Glomerular endothelial cell (primary cell): ENCODE measurements at places on chromosomes 11 and 22. TPM values are rescaled to one million over a fixed set of nuclear protein-coding genes. Genes with fewer than 3 reads are reported as not detected.
A peak's percentile ranks its signal among the peaks of the same experiment; 100 is the strongest.

- no peak for DNase-seq
These were observed 1163.0 kb downstream of the FAM181B start for GRCh38 chr11:81570669-81571068.

DNA sequence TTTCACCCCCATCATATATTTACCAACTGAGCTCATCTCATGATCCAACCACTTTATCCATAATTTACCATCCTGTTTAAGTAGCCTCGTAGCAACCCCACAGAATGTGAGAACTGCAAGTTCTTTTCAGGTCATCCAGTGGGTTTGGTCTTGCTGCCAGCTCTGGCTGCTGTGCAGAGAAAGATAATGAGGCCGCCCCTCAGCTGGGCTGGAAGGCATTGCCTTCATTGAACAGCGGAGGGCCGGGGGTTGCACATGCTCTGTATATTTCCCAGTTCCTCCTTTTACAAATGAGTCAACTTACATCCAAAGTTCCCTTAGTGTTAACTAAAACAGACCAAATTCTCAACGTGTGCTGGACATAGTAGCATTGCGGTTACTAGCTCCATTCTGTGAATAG lies 96.7 kb downstream of the SYN3 start:
- no peak for DNase-seq

- no peak for DNase-seq
These were observed 204.2 kb upstream of the MTNR1B start for GRCh38 chr11:92765082-92765840.

KCNQ1OT1 gene
- total RNA-seq, result 0.53 and 2.2 TPM in 2 replicates

GRCh38 chr11:73597956-73598718 lies at the start of gene FAM168A:
Gene FAM168A, minus strand, starts transcription at chr11:73598112. Its CDS starts 129,638 bp downstream, at chr11:73468474.
- DNase-seq, result peak; percentile 75

- no peak for DNase-seq
These were observed 522.9 kb downstream of the NTM start for GRCh38 chr11:131893103-131893890.

DBX1 gene
- not detected in 2 replicates for total RNA-seq

ART1 gene
- total RNA-seq, result not detected in 2 replicates

- no peak for DNase-seq
These were observed 209.9 kb upstream of the NCAM1 start for GRCh38 chr11:112751329-112751728.

DNA sequence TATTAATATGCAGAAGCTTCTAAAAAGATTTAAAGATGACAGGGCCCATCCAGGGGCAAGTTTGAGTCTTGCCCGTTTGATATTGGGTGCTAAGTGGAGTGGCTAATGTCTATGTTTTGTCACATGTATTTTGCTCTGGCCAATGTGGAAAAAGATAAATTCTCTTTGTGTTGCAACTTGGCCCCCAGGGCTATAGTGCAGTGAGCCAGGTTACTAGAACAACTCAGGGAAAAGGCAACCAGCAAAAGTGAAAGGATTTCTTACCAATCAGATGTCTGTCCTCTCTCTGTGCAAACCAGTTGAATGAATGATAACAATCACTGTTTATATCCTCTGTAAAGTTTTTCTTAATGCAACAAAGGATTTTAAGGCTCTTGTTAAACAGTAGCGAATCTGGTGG lies 4.6 kb upstream of the CLNS1A start:
- no peak for DNase-seq

DNA sequence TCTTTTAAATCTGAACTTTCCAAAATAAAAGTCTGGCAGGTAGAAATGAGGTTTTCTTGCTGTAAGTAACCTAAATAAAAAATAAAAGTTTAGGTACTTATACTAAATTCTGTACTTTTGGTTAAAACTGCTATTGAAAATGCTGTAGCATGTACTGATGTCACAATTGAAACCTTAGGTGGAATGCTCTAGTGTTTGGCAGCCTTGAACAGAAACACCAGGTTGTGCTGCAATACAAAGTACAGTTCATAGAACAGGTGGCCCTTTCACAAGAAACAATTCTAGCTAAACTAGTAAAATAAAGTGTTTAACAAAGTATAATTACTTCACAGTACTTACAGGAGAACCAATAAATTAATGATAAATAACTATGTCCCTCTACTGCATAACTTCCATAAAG lies 25.1 kb downstream of the NPAT start:
- DNase-seq, result no peak

GRCh38 chr11:86637988-86638387 lies 34.4 kb downstream of the ME3 start:
- no peak for DNase-seq

GRCh38 chr11:56846631-56847576 lies 98.4 kb upstream of the OR9G4 start:
- DNase-seq, result no peak

DNA sequence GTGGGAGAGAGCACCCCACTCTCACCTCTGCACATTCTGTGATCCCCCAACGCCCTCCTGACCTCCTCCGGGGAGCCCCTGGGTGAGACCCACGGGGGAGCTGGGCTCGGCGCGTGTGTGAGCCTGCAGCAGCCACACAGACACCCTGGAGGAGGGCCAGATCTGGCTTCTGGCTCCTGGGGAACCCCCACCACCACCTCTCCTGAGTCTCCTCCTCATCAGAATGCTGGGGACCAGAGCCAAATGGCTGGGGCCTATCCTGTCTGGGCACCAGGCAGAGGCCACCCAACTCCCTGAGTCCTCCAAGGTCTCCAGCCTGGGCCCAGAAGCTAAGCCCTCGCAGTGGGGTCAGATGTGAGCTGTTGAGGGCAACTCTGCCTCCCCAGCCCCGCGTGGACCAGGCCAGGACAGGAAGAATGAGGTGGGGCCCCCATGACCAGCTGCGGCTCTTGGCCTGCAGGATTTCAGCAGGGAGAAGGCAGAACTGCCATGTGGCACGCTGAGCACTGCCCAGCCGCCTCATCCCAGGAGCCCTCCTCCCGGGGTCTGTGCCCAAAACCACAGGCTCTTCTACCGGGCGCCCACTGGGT lies 5.5 kb upstream of the PIM3 start:
- DNase-seq, result no peak

- DNase-seq, result no peak
These were observed 272.0 kb upstream of the SESN3 start for GRCh38 chr11:95503047-95503446.

GRCh38 chr11:68840661-68841653 lies 759 bp downstream of the CPT1A start:
- DNase-seq, result no peak

DNA sequence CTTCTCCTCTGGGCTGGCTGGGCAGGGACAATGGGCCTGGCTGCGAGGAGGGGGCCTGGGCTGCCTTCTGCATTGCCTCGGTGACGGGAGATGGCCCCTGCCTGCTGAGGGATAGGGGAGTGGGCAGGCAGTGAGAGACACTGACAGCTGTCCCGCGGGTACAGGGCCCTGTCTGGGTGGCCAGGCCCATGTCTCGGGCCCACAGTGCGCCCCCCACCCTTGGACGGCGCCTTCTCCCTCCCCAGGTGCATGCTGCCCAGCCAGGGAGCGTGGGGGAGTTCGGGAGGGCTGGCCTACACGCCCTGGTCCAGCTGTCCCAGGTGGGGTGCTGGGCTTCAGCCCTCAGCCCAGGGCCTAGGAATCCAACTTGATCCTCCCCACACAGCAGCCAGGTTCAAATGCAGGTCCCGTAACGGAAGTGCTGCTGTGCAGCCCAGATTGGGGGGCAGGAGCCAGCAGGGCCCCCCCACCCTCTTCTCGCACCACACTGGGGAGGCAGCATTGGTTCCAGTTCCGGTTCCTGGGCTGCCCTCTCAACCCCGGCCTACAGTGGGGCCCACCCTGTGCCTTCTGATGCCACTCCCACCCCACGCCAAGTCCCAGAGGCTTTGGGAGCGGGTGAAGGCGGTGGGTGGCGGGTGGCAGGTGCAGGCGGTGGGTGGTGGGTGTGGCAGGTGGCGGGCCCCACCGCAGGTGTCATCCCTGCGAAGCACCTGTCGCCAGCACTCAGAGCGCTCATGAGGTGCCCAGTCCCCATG lies 7.3 kb upstream of the TSSC4 start:
- no peak for DNase-seq

UCP2 gene
- total RNA-seq, result 15.3 and 23.7 TPM in 2 replicates

DNA sequence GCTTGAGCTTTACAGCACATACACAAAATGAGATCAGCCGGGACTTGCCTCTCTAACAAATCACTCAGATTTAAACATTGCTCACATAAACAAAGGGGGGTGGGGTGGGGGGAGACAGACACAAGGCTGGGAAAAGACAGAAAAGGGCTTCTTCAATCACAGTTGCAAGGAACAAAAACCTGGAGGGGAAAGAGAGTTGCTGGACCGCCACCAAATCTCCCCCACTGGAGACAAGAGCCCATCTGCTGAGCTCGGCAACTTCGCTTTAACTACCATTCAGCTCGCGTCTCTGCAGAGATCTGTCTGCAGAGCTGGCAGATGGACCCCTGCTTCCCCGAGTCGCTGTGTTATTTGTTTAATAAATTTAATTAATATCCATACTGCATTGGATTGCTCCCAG lies 165.0 kb downstream of the RCN1 start:
- no peak for DNase-seq

- DNase-seq, result no peak
These were observed 117.3 kb upstream of the PLET1 start for GRCh38 chr11:112377946-112378345.

- DNase-seq, result no peak
These were observed 7.5 kb upstream of the NAALADL1 start for GRCh38 chr11:65065851-65066250.

DNA sequence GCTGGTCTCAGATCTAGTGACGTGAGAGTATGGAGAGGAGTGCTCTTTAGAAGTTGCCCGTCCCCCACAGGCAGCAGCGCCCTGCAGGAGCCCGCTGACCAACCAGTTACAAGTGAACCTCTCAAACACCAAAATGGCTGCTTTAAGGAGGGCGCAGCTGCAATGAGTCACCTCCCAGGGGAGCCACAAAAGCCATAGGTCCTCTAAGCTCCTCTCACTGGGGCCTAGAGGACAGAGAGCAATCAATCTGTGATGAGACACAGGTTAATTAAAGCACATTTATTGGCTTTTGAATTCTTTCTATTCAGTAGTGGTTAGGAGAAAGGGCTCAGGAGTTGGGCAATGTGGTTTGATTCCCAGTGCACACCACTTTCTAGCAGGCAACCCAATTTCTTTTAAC lies 15.5 kb upstream of the RAPSN start:
- DNase-seq, result no peak

GRCh38 chr11:67392183-67392715 lies 463 bp downstream of the RAD9A start:
- no peak for DNase-seq

SPTBN2 gene
- total RNA-seq, result 47.7 and 63.2 TPM in 2 replicates

PDGFD gene
- total RNA-seq, result 21.4 and 31.1 TPM in 2 replicates

DNA sequence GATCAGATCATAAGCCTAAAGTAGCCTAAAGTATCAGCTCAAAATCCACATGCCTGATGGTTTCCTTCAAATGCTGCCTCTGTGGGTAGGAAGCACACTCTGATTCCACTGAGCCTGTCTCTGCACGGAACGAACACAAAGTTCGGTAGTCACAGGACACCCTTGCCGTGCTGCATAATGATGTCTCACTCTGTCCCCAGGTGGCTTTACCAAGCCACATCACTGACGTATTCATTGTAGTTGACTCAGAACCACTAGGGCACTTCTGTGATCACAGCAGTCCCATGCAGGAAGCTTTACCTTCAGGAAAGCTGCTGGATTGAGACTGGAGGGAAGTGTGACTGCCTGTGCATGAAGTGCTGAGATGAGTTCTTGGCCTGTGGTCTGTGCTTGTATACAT lies 147.7 kb downstream of the ATXN10 start:
- DNase-seq, result no peak

DNA sequence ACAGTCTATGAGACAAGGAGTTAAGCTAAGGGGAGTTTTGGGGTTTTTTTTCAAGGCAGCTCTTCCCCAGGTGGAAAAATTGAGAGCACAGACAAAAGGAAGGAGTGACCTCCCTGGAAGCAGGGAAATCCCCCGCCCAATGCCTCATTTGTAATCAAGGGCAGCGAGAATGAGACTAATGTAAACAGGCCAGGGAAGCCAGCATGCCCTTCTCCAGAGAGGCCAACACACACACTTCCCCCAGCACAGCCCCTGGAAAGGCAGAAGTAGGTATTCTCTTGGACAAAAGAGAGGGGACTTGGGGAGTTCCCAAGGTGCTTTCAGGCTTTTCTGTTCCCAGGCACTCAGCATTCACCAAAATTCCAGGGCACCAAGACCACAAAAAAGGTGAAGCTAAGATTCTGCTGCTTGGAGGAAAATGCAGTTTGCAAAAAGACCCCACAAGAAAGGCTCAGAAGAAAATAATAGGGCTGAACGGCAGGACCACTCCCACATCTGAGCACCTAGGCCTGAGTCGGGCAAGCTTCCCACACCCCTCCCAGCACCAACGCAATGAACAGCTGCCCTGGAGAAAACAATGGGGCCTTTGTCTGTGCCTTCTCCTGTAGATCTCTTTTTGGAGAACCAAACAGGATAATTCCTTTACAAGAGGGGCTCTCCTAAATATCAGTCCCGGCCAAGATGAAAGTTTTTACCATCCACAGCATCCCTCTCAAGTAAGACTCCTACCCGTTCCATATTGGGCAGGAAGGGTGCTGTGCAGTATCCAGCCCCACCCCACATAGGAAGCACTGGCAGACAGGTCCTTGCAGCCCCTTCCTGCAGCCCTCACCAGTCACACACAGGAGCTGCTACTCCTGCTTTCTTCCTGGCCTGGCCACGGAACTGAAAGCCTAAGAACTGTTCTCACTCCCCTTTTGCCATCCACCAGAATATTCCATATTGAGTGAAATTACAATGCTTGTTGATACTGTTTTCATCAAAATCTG lies 70.7 kb upstream of the AKIP1 start:
- no peak for DNase-seq

GRCh38 chr11:107446822-107447431 lies 10.7 kb downstream of the CWF19L2 start:
- no peak for DNase-seq

DNA sequence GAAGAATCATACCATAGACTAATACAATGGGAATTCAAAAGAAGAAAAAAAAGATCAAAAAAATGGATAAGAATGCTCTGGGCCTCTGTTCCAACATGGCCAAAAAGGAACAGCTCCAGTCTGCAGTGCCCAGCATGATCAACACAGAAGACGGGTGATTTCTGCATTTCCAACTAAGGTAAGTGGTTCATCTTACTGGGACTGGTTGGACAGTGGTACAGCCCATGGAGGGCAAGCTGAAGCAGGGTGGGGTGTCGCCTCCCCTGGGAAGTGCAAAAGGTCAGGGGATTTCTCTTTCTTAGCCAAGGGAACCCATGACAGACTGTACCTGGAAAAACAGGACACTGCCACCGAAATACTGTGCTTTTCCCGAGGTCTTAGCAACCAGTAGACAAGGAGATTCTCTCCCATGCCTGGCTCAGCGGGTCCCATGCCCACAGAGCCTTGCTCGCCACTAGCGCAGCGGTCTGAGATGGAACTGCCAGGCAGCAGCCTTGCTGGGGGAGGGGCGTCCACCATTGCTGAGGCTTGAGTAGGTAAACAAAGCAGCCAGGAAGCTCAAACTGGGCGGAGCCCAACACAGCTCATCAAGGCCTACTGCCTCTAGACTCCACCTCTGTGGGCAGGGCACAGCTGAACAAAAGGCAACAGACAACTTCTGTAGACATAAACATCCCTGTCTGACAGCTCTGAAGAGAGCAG lies 428.4 kb downstream of the MN1 start:
- DNase-seq, result no peak

- no peak for DNase-seq
These were observed 171.7 kb downstream of the DDX10 start for GRCh38 chr11:108836541-108836940.
